ENCODE measurements at places on chromosomes 5 and 9. TPM values are rescaled to one million over a fixed set of nuclear protein-coding genes. Genes with fewer than 3 reads are reported as not detected.
A peak's percentile ranks its signal among the peaks of the same experiment; 100 is the strongest.

PDGFRB gene
- total RNA-seq, result 0.48 TPM

NSA2 gene
- total RNA-seq, result 68.7 TPM

CCDC192 gene
- total RNA-seq, result 1.1 TPM

CYLC2 gene
- total RNA-seq, result not detected

SPEF2 gene
- total RNA-seq, result 0.07 TPM

TLR4 gene
- 0.07 TPM for total RNA-seq

ANKRD34B gene
- total RNA-seq, result 0.03 TPM

GRXCR2 gene
- total RNA-seq, result not detected

PCDHA1 gene
- not detected for total RNA-seq

PRDM9 gene
- total RNA-seq, result not detected

GRCh38 chr5:163941079-163941478 is 435.7 kb downstream of the MAT2B start:
- no peak for DNase-seq

DNA sequence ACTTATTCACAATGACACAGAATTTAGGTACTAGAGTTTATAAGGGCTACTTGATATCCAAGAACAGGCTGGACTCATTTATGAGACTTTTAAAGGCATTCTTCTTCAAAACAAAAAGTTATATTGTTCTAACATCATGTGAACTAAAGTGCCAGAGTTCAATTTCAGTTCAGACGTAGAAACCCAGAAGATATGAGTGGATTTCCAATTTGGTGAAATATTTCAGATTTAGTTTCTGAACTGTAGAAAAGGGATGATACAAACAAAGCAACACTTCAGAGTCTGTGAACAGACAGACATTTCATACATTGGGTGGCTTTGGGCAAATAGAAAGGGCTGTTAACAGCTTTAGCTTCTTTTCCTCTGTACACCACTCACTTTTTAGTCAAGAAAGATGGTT is 384.0 kb downstream of the NR2F1-AS1 start:
- no peak for DNase-seq

DNA sequence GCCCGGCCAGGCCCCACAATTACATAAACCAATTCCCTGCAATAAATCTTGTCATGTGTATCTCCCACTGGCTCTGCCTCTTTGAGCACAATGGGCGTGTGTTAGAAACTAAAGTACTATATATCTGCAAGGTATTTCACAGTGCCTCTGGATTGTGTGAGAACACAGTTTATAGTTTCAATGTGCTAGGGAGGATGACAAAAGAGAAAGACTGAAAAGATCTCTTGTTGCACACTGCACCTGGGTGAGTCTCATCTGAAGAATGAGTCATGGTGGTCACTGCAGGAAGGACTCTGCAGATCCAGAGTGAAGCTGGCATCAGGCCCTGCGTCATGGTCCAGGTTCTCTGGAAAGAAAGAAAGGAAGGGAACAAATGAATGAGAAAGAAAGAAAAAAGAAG is 20.7 kb upstream of the CTSV start:
- DNase-seq, result no peak

DNA sequence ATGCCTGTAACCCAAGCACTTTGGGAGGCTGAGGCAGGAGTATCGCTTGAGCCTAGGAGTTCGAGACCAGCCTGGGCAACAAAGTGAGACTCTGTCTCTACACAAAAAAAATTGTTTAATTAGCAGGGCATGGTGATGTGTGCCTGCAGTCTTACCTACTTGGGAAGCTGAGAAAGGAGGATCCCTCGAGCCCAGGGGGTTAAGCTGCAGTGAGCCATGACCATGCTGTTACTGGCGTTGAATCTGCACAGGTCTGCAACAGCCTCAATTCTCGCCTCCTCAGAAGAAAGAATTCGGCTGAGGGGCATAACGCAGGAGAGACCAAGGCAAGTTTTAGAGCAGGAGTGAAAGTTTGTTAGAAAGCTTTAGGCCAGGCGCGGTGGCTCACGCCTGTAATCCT is 18.0 kb downstream of the CCT5 start:
- DNase-seq, result no peak

DNA sequence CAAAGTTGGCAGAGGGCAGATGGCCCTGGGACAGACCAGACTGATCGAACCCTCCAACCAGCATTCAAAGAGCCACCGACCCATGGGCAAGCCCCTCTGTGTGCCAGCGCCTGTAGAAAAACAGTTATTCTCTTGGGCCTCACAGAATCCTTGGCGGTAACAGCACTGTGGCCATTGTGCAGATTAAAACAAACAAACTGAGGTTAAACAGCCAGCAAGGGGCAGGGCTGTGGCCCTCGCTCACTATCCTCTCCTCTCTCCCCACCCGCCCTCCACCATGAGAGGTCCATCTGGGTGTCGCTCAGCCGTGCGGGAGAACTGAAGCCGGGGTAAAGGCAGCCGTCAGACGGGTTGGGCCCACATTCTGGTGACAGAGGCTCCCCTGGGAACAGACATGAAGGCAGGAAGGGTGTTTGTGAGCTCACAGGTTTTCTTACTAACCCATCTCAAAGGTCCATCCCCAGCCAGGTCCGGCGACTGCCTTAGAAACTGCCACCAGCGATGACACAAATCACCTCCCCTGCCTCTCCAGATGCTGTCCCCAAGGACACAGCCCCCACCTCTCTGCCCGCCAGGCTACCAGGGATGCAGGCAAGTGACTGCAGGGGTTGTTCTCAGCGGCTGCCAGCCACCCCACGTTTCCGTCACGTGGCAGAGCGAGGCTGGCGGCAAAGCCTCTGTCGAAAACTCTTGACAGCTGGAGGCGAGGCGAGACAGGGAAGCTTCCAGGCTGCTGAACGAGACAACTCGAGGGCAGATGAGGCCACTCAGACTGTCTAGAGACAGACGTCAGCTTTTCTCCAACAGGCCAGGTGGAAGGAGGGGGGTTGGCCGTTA is 75.8 kb upstream of the SARDH start:
- DNase-seq, result no peak

DNA sequence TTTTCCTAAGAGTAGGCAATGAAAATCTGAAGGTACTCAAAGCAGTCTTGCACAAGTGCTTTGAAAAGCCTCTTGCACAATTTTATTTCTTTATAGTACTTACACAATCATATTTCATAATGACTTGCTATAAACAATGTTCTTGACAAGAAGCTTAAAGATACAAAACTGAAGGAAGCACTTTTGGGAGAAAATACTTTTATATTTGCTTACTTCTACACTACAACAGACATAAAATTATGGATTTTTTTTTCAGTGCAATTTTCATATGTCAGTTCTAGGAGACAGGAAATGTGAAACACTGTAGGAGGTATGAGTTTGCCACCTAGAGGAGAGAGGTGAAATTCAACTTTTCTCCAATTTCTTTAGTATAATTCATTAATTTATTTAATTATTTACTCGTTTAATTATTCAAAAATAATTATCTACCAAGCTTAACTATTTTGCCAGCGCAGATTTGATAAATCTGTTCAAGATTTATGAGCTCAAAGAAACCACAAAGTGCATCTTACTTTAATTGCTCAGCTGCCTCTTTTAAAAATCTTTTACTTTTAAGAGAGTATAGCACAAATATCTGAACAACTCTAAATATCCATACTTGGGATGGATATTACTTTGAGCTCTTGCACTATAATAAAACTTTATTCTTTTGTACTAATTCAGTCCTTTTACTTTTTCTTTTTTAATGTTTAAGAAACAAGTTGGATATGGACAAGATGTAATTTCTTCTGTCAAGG is 29.0 kb upstream of the CDKN2B start:
- DNase-seq, result no peak

GRCh38 chr5:15074651-15075050 is 203.1 kb upstream of the ANKH start:
- no peak for DNase-seq

DNA sequence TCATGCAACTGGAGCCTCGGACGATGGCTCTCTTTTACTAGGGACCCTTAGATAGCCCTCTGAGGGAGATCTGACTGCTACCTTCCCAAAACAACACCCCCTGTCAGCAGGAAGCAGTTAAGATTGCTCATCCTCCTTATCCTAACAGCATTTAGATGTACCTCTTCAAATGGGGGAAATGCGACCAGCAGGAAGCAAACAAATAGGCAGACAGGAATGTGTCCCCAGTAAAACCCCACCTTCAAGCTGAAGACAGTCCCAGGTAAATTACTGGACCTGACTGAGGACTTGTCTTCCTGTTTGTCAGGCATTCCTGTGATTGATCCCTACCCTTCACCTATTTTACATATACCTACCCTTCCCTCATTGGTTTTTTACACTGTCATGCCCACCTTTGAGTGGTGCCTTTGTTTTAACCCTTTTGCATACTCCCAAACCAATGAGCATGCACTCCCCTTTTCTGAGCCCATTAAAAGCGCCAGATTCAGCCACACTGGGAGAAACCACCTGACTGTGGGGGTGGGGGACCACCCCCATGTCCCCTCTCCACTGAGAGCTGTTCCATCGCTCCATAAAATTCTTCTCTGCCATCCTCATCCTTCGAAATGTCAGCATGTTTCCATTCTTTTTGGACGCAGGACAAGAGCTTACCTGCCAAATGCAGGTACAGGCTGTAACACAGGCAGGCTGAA is 954.0 kb upstream of the CDH6 start:
- no peak for DNase-seq

DNA sequence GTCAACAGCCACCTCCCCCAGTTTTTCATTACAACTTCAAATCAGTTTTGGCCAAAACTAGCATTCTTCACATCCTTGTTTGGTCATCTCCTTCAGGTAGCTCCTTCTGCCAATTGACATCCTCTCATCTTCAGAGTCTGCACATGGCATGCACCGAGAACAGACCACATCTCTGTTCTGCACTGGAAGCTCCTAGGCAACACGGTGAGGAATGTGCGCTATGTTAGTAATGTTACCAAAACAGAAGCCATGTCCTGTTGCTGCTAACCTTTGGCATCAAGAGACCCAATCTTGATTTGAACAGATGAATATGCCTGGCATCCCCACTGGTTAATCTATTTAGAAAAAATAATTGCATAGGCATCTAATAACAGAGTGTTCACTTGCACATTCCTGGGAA is 5.1 kb upstream of the HK3 start:
- no peak for DNase-seq

GRCh38 chr5:115257981-115258380 is 4.7 kb downstream of the PGGT1B start:
- DNase-seq, result no peak

- peak; percentile 49 for DNase-seq
Measured at GRCh38 chr9:130177898-130178805, 5.9 kb downstream of the NCS1 start.

- DNase-seq, result no peak
Measured at GRCh38 chr9:109977521-109977920, 197.5 kb downstream of the PALM2AKAP2 start.

DNA sequence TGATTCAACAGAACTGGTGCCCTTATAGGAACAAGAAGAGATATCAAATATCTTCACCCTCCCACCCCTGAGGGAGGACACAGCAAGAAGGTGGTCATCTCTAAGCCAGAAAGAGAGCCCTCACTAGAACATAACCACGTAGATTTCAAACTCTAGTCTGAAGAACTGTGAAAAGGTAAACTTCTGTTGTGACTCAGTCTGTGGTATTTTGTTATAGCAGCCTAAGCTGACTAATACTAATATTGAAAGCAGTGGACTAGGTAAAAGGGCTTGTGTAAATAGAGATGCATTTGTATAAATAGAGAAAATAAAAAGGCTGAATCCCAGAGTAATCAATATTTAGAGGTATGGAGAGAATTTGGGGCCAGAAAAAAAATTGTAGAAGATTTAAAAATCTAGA is 157.6 kb upstream of the CCNH start:
- no peak for DNase-seq

GRCh38 chr9:136142859-136143214 is 24.2 kb upstream of the TMEM250 start:
- peak; percentile 65 for DNase-seq

- DNase-seq, result no peak
Measured at GRCh38 chr9:22052376-22052945, 43.4 kb upstream of the CDKN2B start.

DNA sequence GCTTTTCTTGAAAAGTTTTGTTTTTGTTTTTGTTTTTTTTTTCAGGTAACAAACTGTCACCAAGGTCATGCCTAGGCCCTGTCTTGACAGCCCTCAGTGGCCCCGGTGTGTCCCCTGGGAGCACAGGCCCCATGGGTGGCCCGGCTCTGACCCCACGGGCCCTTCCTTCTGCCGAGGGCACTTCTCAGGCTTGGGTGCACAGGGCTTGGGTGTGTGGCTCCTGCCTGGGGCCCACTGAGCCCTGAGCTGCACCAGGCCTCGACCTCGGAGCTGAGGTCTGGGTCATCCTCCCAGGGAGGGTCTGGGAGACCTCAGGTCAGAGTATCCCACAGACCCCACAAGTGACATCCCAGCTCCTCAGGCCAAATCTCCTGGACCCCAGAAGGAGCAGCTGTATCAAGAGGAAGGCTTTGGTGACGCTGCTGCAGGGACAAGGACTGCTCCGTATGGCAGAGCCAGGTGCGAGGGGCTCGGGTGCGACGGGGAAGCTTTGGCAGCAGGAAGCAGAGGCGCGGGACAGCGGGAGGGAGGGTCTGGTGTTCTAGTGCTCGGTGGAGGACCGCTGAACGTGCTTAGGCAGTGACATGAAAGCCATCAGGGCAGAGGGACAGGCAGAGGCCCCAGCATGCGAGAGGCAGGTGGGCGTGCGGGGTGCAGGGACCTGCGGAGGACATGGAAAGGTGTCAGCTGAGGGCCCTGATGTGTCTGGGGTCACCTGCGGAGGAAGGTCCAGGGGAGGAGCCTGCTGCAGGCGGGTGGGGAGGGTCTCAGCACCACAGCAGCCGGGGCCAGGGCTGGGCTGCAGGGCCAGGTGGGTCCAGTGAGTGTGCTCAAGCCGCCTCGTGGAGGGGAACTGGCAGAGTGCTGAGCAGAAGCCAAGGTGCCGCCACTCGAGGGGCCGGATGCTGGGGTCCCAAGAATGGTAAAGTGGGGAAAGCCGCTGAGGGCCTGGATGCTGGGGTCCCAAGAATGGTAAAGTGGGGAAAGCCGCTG is 18.4 kb upstream of the SLC9A3 start:
- no peak for DNase-seq

- no peak for DNase-seq
Measured at GRCh38 chr5:20291766-20292165, 303.8 kb upstream of the CDH18 start.

DNA sequence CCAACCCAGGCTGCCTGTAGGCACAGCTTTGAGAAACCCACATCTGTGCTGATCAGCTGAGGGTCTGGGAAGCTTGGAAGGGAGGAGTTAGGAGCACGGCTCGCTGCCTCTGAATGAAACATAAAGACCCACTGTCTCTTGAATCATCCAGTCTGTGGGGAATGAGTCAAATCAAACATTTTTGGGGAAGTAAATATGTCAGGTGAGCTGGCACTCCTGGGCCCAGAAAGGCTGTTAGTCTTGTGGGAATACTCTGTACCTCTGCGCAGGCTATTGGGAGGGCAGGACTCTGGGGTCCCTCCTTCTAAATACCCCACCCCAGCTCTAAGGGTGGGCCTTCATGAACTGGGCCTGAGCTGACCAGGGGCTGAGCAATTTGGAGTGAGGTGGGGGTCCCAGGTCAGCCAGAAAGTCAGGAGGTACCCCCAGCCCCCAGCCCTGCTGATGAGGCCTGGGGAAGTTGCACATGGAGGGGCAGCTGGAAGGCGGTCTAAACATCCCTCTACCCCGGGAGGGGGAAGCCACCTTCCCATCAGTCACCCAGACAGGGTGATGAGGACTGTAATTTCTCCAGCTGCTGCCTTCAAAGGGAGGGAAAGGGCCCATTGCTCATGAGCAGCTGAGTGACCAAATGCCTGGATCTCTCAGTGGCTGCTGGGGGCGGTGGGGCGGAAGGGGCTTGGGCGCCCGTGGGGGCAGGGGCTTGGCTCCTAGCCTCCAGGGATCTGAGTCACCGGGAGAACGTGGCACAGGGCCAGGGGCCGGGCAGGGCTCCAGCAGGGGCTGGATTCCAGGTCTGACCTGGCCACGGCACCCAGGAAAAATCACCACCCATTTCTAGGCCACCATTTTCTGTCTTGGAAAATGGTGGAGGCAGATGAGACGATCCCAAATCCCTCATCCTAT is 10.8 kb downstream of the FIBCD1 start:
- no peak for DNase-seq
